Type B pancreatic cell (in vitro differentiated cells): ENCODE measurements at places on chromosomes 1 and 21. TPM values are rescaled to one million over a fixed set of nuclear protein-coding genes. Genes with fewer than 3 reads are reported as not detected.

PLA2G2C gene
- total RNA-seq: not detected in 2 replicates

FPGT gene
- 11.5 and 16.5 TPM in 2 replicates for total RNA-seq

HJV gene
- total RNA-seq: not detected in 2 replicates

SLAMF6 gene
- total RNA-seq: not detected in 2 replicates

C1orf94 gene
- not detected in 2 replicates for total RNA-seq

NR5A2 gene
- total RNA-seq: 3.5 and 6.2 TPM in 2 replicates

ASCL5 gene
- not detected in 2 replicates for total RNA-seq

BLACAT1 gene
- 2.4 and 6.8 TPM in 2 replicates for total RNA-seq

TENT5C gene
- total RNA-seq: 12.9 and 13.8 TPM in 2 replicates

ACTRT2 gene
- total RNA-seq: not detected in 2 replicates

RALGPS2 gene
- 47.2 and 47.8 TPM in 2 replicates for total RNA-seq

S100A1 gene
- total RNA-seq: 0.97 TPM in 1 of 2 replicates, not detected in the other

SPRR2F gene
- 2.5 and 5.1 TPM in 2 replicates for total RNA-seq

SH2D1B gene
- not detected in 2 replicates for total RNA-seq

AMY1C gene
- total RNA-seq: not detected in 2 replicates

CA6 gene
- total RNA-seq: 0.24 TPM in 1 of 2 replicates, not detected in the other

FMO4 gene
- total RNA-seq: 1.6 and 2.5 TPM in 2 replicates

CITED4 gene
- 101 and 207 TPM in 2 replicates for total RNA-seq

AK5 gene
- total RNA-seq: 1.0 and 3.4 TPM in 2 replicates

SZRD1 gene
- 127 and 140 TPM in 2 replicates for total RNA-seq

ADCY10 gene
- total RNA-seq: 0.14 and 0.39 TPM in 2 replicates

HLX gene
- 0.64 and 2.3 TPM in 2 replicates for total RNA-seq

REG4 gene
- 4.3 and 5.8 TPM in 2 replicates for total RNA-seq

C1QTNF12 gene
- 2.5 TPM in 2 replicates for total RNA-seq

PLEKHA6 gene
- total RNA-seq: 37.8 and 63.1 TPM in 2 replicates

CLCA4 gene
- total RNA-seq: 0.10 TPM in 1 of 2 replicates, not detected in the other

NIBAN1 gene
- 3.1 and 3.5 TPM in 2 replicates for total RNA-seq

CELA3B gene
- not detected in 2 replicates for total RNA-seq

TEKT2 gene
- 2.1 and 9.6 TPM in 2 replicates for total RNA-seq

HES3 gene
- total RNA-seq: not detected in 2 replicates

KRTAP13-3 gene
- total RNA-seq: not detected in 2 replicates

MYOG gene
- total RNA-seq: 2.1 TPM in 1 of 2 replicates, not detected in the other

OLFML2B gene
- 11.9 and 35.0 TPM in 2 replicates for total RNA-seq

VAV3 gene
- 10.0 and 12.3 TPM in 2 replicates for total RNA-seq

MIB2 gene
- 73.6 and 114 TPM in 2 replicates for total RNA-seq

OR2T4 gene
- not detected in 2 replicates for total RNA-seq

ITLN2 gene
- total RNA-seq: 0.99 and 1.7 TPM in 2 replicates
